Iris pigment epithelial cell (primary cell): ENCODE measurements at places on chromosomes 16 and 17.
A peak's percentile ranks its signal among the peaks of the same experiment; 100 is the strongest.

- DNase-seq, result no peak
These were observed 126.8 kb downstream of the ZFHX3 start for GRCh38 chr16:72921106-72921505.

GRCh38 chr17:66715076-66715675 lies 119.7 kb upstream of the CACNG5 start:
- DNase-seq, result no peak

GRCh38 chr17:47850373-47850691 lies 631 bp downstream of the SP6 start:
- DNase-seq, result no peak

DNA sequence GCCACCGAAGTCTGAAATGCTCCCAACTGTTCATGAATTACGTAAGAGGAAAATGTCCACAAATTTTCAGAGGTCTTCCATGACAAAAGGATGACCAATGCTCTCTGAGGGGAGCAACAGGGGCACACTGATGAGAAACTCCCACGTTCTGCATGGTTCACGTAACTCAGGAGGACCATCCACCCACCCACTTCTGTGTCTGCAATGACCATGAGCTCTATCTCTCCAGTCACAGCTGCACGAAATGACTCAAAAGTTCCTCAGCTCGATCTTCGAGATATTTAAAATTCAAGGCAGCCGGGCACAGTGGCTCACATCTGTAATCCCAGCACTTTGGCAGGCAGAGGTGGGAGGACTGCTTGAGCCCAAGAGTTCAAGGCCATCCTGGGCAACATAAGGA lies 15.8 kb downstream of the WDR45B start:
- no peak for DNase-seq

- DNase-seq, result no peak
These were observed 90.5 kb upstream of the MAF start for GRCh38 chr16:79691007-79691406.

- DNase-seq, result peak; percentile 79
These were observed 204.9 kb upstream of the KCNJ16 start for GRCh38 chr17:69870091-69870530.

DNA sequence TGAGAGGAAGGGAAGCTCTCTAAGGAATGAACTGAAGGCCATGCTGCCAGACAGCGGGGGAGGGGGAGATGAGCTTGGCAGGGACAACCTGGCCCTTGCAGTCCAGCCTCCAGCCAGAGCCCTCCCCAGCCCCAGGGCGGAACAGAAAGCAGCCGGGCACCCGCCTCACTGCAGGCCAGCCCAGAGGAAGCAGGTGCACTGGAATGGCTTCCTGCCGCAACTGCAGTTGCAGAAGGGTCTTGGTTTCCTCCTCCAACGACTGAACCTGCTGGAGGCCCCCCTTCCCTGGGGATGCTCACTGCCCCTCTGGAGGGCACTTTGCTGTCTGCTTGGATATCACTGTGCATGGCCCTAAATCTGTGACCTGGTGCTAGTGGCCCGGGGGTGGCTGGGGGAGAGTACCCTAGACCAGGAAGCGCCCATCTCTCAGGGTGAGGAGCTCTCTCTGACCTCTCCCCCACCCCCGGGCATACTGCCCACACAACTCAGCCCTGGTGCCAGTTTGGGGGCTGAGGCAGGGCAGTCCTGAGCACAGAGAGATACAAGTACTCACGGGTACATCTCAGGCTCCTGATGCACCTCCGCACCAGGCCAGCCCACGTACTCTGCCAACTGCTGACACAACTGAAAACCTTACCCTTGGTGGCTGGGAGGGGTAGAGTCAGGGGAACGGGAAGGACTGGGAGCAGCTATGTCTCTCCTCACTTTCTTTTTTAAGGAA lies 41.1 kb downstream of the MYO18A start:
- no peak for DNase-seq

DNA sequence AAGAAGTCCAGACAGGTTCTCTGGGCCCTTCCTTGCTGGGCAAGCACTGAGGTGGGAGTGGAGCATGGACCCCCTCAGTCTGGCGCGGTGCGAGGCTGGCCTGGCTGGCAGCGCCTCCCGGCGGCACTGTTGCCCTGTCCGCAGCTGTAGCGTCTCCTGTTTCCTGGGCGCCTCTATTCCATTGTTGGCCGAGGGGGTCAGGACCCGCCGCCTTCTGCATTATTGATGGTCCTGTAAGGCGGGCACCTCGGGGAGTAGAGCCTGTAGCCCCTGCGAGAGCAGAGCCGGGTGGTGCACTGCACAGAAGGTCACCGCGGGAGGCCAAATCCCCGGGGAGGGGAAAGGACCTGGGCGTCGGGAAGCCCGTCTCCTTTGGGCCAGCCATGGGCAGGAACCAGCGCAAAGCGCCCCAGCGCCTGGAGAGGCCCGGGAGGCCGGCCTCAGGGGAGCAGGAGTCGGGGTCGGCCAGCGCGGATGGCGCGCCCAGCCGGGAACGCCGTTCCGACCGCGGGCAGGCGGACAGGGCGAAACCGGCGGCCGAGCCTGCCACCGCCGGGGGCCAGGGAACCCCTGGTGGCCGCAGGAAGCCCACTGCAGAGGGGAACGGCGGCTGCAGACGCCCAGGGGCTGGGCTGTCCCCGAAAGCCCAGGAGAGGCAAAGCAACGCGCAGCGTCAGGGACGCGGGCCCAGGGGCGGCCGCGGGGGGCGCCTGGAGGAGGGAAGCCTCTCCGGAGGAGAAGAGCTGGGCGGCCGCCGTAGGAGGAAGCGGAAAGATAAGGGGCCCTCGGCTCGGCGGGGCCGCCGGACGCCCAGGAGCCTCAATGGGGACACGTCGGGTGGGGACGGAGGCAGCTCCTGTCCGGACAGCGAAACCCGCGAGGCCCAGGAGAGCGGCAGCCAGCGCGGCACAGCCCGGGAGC lies at the start of gene MYO15B:
Gene MYO15B, plus strand, starts transcription at position 126 of the 921 bp plus-strand sequence. Its CDS starts 258 bp downstream, at position 384.
- peak; percentile 25 for DNase-seq

- DNase-seq, result peak; percentile 63
These were observed 15.8 kb downstream of the SNX20 start for GRCh38 chr16:50665128-50665878.

DNA sequence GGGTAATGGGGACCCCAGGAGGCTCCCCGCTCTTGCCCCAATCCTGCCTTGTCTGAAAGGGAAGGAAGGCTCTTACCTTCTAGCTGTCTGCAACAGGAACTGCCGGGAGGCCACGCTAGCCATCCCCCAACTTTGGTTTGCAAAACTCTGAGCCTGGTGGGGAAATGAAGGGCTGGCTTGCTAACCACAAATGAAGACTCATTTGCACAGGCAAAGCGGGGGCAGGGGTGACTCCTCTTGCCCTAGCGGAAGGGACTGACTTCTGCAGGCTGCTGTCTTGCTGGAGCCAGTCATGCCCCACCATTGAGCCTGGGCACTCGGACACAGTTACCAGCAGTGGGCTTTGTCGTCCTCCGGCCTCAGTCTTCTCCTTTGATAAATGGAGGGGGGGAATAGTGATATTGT lies 52.6 kb downstream of the PLCG2 start:
- peak; percentile 12 for DNase-seq

GRCh38 chr17:28065706-28066105 lies 23.2 kb downstream of the NLK start:
- DNase-seq, result peak; percentile 34

GRCh38 chr17:48027322-48027981 lies 10.1 kb downstream of the COPZ2 start:
- DNase-seq, result no peak

GRCh38 chr16:68539711-68540239 lies 684 bp downstream of the ZFP90 start:
- DNase-seq, result peak; percentile 19

- DNase-seq, result no peak
These were observed 30.2 kb downstream of the ABCC3 start for GRCh38 chr17:50664788-50665458.

- DNase-seq, result no peak
These were observed 95.9 kb upstream of the AXIN2 start for GRCh38 chr17:65657251-65657828.

GRCh38 chr17:17180141-17180603 lies 26.0 kb downstream of the PLD6 start:
- no peak for DNase-seq

- DNase-seq, result no peak
These were observed 6.9 kb downstream of the ERCC4 start for GRCh38 chr16:13926891-13927290.

GRCh38 chr17:78839762-78840529 lies 668 bp downstream of the USP36 start:
- peak; percentile 76 for DNase-seq

GRCh38 chr16:69542974-69543373 lies 22.8 kb upstream of the NFAT5 start:
- DNase-seq, result peak; percentile 81

DNA sequence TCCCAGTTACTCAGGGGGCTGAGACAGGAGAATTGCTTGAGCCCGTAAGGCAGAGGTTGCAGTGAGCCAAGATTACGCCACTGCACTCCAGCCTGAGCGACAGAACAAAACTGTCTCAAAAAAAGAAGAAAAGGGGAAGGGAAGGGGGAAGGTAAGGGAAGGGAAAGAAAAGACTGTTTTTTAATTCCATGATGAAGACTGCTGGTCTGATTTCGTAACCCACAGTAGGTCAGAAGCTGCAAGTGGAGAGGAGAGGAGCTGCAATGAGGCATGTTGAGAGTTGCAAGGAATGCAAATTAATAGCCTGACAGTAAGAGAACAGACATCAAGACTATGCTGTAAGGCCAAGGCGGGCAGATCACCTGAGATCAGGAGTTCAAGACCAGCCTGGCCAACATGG lies 33.3 kb downstream of the HELZ start:
- DNase-seq, result peak; percentile 70

DNA sequence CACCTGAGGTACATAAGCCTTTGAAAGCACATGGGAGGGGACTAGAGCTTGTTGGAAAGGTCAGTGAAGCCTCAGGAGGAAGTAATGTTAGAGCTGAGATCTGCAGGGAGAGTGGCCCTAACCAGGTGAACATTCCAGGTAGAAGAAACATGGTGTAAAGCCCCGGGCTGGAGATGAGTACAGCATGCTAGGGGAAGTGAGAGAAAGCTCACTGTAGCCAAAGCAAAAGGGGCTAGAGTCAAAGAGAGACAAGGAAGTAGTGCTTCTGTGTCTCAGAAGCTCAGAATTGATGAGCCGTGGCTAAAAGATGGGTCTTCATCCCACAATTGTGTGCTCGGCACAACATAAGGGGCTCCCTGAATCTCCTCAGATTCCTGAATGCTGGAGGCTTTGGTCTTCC lies 481.8 kb downstream of the XYLT1 start:
- DNase-seq, result no peak

GRCh38 chr17:2138318-2138717 lies 83.4 kb downstream of the HIC1 start:
- DNase-seq, result no peak

DNA sequence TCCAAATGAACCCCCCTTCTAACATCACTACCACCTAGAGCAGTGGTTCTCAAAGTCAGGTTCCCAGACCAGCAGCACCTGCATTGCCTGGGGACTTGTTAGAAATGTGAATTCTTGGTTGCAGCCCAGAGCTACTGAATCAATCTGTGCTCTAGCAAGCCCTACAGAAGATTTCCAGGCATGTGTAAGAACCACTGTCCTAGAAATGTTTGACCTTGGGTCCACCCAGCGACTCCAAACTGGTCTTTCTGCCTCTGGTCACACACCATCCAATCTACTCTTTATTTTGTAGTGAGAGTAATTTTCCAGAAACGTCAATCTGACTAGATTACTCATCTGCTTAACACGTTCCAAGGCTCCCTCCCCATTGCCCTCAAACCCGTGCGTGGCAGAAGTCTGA lies 169.9 kb downstream of the HAPSTR1 start:
- no peak for DNase-seq

DNA sequence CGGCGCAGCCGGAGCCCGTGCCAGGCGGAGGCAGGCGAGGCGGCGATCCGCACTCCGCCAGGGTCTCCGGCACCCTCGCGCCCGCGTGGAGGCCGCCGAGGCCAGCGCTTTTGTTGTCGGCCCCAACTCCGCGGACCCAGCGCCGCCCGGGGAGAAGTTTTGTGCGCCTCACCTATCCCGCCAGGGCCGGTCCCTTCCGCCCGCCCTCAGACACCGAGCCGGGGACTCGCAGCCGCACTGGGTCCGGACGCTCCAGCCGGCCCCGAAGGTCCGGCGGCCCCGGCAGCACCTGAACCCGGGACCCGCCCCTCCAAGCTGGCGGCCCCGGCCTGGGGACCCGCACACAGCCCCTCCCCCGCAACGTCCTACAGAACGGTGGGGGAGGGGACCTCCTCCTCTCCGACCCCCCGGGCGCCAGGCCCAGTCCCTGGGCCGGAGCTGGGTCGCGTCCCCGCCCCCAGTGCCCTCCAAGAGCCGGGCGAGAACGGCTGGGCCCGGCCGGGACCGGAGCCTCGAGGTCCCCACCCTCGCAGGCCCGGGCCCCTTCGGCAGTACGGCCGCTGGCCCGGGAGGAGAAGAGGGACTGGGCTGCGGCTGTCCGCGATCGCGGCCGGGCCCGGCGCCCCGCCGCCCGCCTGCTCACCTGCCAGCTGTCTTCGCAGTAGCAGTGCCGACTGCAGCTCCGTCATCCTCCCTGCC lies 698 bp downstream of the UBE2G1 start:
- DNase-seq, result no peak

DNA sequence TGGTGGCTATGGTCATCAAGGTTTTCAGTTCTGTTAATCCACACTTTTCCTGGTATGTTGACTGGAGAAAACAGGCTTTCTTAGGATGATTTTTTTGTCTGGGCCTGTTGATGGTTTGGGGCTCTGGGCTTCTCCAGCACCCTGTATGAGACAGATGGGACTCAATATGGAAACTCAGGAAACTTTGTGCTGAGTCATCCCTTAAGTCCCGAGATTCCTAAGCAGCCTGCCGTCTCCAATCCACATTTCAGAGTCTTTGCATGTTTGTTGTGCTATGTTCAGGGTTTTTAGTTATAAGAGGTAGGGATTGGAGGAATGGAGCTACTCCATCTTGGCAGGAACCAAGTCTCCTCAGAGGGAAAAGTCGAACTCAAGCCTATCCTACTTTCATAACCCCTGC lies 253.3 kb upstream of the FOXF1 start:
- DNase-seq, result no peak

DNA sequence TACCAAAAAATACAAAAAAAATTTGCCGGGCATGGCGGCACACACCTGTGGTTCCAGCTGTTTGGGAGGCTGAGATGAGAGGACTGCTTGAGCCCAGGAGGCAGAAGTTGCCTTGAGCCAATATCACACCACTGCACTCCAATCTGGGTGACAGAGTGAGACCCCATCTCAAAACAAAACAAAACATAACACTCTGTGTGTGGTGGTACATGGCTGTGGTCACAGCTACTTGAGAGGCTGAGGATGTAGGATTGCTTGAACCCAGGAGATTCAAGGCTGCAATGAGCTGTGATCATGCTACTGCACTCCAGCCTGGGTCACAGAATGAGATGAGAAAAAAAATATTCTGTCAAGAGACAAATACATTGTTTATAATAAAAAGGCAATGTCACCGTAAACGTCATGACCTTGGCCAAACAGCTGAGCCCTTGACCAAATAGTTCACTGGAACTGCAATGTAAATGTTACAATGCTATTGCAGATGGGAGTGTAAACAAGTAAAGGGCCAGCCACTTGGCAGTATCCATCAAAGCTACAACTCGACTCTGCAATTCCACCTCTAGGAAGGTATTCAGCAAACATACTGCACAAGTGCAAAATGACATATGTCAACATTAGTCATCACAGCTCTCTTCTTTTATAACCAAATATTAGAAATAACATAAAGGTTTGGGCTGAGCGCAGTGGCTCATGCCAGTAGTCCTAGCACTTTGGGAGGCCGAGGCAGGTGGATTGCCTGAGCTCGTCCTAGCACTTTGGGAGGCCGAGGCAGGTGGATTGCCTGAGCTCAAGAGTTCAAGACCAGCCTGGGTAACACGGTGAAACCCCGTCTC lies 16.9 kb downstream of the EARS2 start:
- no peak for DNase-seq
